ENCODE measurements at places on chromosomes 16 and 17.

DNA sequence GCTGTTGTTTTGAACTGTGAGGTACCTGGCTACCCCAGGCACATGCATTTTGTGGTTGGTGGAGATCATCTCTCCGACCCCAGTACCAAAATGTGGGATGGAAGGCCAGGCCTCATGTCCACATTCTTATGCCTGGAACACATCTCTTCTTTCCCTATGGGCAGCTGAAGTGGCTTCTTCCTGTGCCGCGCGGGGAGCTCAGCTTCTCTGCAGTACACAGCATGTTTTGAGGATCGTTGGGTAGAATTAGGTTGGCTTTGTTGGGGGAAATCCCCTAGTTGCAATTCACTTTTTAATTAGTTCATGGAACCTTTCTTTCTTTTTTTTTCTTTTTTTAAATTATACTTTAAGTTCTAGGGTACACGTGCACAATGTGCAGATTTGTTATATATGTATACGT, 242.1 kb downstream of the MSI2 start:
- no peak for DNase-seq

DNA sequence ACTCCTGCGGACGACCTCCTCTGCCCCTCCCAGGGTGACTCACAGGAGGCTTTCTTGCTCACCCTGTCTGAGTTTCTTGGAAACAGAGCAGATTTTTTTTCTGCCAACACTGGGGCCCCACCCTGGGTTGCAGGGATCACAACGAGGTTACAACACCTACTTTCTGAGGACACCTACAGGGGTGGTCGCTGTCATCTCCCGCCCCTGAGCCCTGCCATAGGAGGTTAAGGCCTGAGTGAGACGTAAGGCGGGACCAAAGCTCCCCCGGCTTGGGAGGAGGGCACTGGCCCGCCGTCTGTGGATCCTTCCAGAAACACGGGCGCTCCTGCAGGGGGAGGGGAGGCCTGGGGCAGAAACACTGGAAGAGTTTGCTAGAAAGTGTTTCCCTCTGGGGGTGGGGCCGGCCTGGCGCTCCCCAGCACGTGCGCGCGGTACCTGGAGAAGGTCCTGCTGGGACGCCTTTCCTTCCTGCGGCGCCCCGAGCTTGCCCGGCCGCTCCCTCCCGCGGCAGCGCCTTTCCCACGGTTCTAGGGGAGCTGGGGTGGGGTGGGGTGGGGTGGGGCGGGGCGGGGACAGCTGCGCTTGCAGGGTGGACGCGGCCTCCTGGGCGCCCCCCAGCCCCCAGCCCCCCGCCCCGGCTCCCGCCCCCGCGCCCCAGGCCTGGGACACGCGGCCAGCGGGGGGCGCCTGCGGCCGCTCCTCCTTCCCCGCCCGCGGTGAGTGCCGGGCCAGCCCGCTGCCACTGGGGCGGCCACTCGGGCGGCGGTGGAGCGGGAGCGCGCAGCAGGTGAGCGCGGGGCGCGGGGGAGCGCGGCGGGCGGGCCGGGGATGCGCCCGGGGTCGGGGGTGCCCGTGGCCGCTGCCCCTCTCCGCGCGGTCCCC, 20.7 kb upstream of the ADCY7 start:
- DNase-seq, result no peak

GRCh38 chr17:82595893-82596292, 52.4 kb downstream of the WDR45B start:
- DNase-seq, result no peak

- no peak for DNase-seq
These were observed 19.8 kb downstream of the PAFAH1B1 start for GRCh38 chr17:2613089-2613808.

DNA sequence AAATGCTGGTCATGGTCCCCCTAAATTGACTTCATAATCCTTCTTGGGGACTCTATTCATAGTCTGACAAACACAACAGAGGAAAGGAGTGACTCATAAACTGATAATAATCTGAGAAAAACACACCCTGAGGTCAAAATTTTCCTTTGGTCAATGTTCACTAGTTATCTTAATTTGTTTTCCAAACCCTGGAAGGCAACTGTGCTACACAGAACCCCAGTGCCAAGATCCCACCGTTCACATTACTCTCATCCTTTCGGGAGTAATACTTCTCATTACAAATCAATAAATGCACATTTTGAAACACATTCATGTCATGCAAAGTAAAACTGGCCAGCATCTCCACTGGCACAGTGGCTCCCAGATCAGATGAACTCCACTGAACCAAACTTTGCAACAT, 23.2 kb downstream of the COIL start:
- no peak for DNase-seq

- DNase-seq, result no peak
These were observed 89.8 kb upstream of the ZNF750 start for GRCh38 chr17:82929676-82930042.

Measured in AG04449 (cell line).